Activated T-helper 1 cell treated with Interleukin-2 at 50 U/mL for 16 hours (primary cell): ENCODE measurements at places on chromosomes 4 and X.

DNA sequence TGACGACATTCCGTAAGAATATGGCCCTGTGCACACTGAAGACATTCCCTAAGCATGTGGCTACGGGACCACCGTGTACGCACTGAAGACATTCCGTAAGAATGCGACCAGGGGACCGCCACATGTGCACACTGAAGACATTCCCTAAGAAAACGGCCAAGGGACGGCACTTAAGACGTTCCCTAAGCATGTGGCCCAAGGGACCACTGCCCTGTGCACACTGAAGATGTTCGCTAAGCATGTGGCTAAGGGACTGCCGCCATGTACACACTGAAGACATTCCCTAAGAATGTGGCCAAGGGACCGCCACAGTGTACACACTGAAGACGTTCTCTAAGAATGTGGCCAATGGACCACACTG, 21.4 kb downstream of the DHRSX start:
- DNase-seq: no peak

DNA sequence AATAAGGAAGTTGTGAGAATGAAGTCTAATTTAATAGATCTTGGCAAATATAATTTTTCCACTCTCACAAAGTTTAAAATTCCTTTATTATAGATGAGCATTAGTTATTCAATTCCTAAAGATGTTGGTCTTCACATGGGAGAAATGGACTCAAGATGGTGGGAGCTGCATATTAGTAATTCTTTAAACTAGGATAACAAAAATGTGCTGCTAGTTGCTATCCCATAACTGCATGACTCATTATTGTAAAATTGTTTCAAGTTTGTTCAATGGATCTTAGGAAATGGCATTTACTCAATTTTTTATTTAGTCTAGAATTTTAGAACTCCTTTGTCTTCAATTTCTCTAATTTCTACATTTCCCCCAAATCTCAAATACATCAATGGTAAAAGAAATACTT, 155.8 kb downstream of the ATP10D start:
- no peak for DNase-seq

- no peak for DNase-seq
Observed at GRCh38 chrX:138710866-138711341, 613 bp downstream of the FGF13 start.

- DNase-seq: no peak
Observed at GRCh38 chr4:53622739-53623151, 31.5 kb upstream of the LNX1 start.

DNA sequence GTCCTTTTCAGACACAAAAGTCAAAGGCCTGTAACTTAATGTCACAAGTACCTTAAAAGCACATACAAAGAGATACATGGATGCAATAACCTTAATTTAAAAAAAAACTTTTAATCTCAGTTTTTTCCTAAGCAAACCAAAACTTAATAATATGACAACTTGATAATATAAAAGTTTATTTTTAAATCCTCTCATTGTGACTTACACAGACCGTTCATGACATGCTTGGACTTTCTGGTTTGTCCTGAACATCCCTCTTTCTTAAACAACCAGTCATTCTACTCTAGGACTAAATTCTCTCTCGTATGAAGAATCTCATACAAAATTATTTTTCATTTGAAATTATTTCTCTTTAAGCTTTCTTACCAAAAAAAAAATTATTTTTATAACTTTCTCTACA, 43.1 kb upstream of the CYP2U1 start:
- no peak for DNase-seq

GRCh38 chrX:63658920-63659319, 126.1 kb downstream of the ARHGEF9 start:
- DNase-seq: no peak

DNA sequence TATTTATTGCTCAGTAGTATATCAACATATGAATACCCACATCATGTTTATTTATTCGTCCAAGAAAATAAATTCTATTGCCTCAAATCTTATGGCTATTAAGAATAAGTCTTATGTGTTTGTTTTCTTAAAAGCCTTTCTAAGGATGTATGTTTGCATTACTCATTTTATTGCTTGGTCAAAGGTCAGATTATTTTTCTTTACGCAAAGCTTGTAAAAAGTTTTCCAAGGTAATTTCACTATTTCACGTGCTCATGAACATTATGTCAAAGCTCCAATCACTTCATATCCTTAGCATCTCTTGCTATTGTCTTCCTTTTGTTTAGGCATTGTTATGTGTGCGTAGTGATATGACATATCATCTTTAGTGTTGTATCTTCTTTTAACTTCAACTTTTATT, 258.5 kb upstream of the FSTL5 start:
- no peak for DNase-seq

DNA sequence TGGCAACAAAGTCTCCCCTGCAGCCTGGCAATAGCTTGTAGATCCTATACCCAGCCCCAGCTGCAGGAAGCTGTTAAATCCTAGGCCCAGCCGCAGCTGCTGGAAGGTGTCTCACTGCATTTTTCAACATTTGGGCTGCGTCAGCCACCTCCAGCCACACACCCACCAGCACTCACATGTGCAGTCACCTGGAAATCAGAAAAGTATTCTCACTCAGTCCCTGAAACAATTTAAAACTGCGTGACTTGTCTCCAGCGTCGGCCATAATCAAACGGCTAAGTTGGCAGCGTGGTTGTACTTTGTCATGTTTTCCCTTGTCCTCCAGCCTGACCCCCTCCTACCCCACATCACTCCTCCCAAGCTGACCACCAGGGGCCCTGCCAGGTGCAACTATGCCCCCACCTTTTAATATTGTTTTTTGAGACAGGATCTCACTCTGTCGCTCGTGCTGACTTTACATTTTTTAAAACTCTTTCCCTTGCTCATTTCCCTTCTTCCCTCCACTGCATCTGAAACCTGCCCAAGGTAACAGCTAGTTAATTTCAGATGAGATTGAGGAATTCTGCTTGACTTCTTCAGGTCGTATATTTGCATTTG, 97.2 kb upstream of the FRG1 start:
- DNase-seq: no peak

DNA sequence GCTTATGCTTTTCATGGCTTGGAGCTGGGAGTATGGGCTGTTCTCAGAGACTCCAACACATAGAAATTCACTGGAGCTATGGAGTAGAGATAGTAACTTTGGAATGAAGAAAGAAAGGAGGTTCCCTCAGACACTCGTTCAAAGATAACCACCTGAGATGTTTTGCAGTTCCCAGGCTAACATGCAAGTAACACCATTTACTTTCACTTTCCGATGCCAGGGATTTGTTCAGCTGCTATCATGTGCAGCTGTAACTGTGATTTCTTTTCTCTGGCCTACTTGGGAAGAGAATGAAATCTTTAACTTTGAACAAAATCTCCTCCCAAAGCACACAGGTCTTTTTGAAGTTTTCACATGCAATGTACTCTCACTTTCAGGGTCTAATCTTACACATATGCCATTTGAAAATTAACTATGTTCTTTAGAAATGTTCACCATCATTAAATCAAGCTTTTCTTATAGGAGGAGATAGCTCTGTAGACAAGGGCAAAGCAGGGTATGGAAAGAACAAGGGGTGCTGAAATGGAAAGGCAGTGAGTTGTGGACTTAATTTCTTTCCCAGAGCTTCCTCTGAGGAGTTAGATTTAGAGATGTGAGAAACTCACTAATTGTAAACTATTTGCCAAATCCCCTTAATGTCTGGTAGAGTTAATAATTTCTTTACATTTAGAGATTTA, 514.3 kb downstream of the PDHA2 start:
- DNase-seq: no peak

GRCh38 chr4:151659601-151660364, 101.0 kb downstream of the GATB start:
- no peak for DNase-seq

DNA sequence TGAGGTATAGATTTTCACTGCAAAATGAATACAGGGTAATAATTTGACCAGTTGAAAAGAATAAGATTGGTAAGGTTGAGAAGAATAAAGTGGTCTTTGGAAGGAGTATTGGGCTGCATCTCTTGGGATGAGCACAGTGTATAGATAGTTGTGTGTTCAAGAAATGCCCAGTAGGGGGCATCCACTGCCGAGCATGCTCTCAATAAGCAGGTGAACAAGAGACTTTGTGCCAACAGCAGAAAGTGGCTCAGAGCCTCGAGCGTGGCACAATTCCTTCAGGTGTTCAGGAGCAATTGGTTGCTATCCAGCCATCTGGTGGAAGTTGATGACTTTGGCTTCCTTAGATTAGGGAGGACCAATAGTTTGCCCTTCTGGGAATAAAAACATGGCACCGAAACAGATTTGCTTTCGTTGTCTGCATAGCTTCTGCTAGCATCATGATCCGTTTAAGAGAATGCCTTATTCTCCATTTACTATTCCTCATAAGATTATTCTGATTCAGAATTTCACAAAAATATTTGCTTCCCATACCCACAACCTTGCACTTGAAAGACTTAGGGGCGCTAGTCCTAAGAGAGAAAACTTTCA, 258.1 kb upstream of the NEIL3 start:
- DNase-seq: no peak

- DNase-seq: no peak
Observed at GRCh38 chr4:184396570-184397515, 77.5 kb downstream of the IRF2 start.

GRCh38 chr4:170818786-170819185, 729.0 kb upstream of the AADAT start:
- DNase-seq: no peak

- DNase-seq: no peak
Observed at GRCh38 chrX:49277535-49277830, 7.9 kb downstream of the PPP1R3F start.
